Thymus (tissue), 14 donors: ENCODE measurements at places on chromosomes 7 and 10.

DNA sequence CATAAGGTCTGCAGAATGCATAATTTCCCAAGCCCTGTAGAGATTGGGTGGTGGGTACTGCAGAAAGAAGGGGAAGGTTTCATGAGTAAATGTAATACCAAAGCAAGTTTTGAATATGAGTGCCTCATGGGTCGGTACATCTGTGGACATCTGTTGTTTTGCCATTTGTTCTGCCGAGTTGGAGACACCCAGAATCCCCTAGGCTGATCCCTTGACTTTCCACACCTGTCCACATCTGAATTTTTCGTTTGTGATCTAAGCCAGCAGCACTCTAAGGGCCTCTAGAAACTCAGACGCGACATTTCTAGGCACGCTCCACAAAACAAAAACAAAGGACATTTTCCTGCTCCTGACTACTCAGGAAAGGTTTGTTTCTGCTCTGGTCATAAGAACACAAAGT, 11.7 kb upstream of the SLF2 start:
- no peak for DNase-seq

DNA sequence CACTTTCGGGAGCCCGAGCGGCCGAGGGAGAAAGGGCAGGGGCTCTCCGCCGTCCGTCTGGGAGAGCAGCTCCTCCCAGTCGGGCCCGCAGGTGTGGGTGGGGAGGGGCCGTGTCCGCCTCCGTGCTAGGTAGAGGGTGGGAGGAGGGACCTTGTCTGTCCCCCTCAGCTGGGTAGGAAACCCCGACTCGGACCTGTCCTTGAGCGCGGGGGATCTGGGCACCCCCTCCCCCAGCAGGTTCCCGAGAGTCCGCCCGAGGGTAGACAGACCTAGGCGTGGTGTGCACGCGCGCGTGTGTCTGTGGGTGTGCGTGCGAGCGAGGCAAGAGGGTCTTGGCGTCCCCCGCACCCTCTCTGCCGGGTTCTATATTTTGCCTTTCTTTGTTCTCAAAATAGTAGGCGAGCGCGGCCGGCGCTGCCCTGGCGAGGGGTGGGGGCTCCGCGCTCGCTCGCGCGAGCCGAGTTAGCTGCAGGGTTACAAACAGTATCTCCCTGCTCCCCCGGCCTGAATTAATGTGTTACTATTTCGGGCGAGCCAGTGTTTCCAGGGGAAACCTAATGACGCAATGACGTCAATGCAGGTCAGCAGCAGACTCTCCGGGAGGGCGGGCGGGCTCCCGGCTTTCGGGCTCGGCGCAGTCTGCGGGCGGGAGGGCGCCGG, 73.9 kb upstream of the LEP start:
- no peak for DNase-seq

DNA sequence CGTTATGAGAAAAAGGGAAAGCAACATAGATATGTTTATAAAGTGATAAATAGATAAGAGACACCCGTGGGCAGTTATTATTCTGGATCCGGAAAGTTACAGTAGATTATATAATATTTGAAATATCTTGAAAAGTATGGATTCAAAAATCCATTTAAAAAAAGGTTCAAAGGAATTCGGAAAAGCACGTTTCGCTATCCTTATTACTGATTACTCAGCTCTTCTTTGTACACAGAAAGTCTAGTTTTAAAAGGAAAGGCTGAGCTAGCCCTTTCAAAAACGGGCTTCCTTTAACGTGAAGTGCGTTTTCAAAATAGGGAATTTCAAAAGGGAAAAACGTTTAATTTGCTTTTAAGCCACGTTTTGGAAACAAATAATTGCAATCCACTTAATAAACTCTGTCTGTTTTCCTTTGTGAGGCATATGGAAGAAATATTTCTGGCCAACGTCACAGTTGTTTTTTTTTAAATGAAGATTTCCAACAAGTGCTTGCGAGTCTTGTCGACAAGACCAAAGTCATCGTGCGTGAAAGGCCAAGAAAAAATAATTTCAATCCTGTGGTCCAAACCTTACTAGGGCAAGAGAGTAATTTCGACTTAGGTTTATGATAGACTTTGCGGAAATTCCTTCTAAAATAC, 2.2 kb upstream of the SKIDA1 start:
- DNase-seq, result no peak

GRCh38 chr7:75817116-75817515, 3.5 kb upstream of the CCL24 start:
- DNase-seq, result no peak

GRCh38 chr10:88253622-88254021, 329.5 kb downstream of the RNLS start:
- DNase-seq, result no peak

DNA sequence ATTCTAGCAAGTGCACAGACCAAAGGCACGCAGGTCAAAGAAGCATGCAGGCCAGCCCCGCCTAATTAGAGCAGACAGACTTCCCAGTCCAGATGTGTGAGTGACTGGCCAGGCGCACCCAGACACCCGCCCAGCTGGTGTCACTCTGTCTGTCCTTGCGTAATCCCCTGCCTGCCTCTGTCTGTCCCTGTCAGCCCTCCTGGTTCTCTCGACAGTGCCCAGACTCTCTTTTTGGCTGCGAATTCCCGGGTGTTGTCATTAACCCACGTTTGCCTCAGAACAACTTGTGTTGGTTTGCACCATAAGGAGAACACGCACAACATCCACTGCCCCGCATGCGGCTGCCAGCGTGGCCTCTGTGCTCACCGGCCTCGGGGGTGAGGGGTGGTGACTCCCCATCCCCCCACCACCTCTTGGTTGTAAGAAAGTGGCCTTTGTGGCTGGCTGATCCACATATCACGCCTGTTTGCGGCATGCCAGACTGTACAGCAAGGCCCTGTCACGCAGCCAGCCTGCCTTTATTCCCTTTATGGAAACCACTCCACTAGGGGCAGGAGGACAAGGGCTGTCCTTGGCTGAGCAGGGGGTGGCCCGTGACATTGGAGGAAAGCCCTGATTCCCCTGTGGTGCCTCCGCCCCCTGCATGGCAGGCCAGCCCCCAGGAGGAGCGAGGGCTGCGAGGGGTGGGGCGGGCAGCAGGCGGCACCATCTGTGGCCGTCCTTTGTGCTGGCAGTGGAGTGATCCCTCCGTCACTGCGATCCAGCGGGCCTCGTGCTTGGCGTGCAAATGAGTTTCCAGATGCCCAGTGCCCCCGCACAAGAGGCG, 72.8 kb upstream of the PPIF start:
- DNase-seq, result no peak

DNA sequence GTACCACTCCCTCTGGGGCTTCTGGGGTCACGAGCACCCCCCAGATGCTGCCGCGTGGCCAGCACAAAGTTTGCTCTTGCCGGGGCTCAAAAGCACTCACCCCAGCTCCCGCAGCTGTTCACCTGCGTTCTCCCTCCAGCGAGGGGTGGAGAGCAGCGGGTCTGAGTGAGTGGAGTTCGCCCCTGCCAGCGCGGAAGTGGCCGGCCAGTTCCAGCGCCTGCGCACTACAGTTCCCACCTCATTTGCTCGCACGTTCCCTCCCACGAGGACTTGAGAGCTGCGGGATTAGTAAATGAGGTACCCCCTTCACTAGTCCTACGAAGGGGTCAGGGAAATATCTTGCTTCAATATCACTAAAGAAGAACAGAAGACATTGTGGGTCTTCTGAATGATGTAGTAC, 24.3 kb upstream of the LRRC72 start:
- DNase-seq, result no peak

- DNase-seq, result no peak
These were observed at the start of gene TNRC18 for GRCh38 chr7:5423306-5423975. Gene TNRC18, minus strand, starts transcription at chr7:5423834. Its CDS starts 2,588 bp downstream, at chr7:5421246.

DNA sequence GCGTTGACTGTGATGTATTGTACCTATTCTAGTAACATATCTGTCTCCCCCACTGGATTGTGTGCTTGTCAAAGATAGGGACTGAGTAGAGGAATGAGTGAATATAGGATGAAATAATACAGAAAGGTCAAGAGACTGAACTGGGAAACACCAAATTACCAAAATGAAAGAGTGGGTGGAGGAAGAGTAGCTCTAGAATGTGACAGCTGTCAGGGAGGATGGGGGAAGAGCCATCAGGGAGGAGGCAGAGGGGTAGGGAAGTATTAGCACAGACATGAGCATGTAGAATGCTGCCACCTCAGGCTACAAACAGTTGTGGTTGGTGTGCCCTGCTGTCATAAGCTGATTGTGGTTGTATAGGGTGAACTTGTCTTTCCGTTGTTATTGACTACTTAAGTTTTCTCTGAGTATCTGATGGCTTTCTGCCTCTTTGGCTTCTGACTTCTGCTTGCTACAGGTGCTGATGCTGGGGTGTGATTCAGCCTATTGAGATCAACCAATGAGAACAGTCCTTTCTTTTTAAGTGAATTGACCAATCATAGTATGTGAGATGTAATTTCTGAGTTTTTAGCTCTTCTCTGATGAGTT, 5.6 kb downstream of the CCSER2 start:
- DNase-seq, result no peak

GRCh38 chr7:9083837-9084236, 650.4 kb downstream of the NXPH1 start:
- no peak for DNase-seq
